ENCODE measurements at places on chromosomes 6 and 20. TPM values are rescaled to one million over a fixed set of nuclear protein-coding genes. Genes with fewer than 3 reads are reported as not detected.

RBBP9 gene
- polyA plus RNA-seq, result 4.2 TPM

F13A1 gene
- polyA plus RNA-seq, result 9.4 TPM

ZC3H12D gene
- 0.34 TPM for polyA plus RNA-seq

LST1 gene
- polyA plus RNA-seq, result 7.8 TPM

NKX2-4 gene
- polyA plus RNA-seq, result not detected

DEFB124 gene
- polyA plus RNA-seq, result not detected

CD164 gene
- polyA plus RNA-seq, result 105 TPM

FOXC1 gene
- 7.2 TPM for polyA plus RNA-seq

RTF2 gene
- 74.3 TPM for polyA plus RNA-seq

TENT5A gene
- 14.6 TPM for polyA plus RNA-seq

SIRPB1 gene
- polyA plus RNA-seq, result 0.63 TPM

ID4 gene
- polyA plus RNA-seq, result 57.3 TPM

LSM14B gene
- polyA plus RNA-seq, result 27.6 TPM

PHF10 gene
- 40.5 TPM for polyA plus RNA-seq

BCAS4 gene
- polyA plus RNA-seq, result 2.4 TPM

PNLDC1 gene
- polyA plus RNA-seq, result 0.43 TPM

MLN gene
- polyA plus RNA-seq, result not detected
